ENCODE measurements at places on chromosomes 11 and 22. TPM values are rescaled to one million over a fixed set of nuclear protein-coding genes. Genes with fewer than 3 reads are reported as not detected.

GRCh38 chr11:47917599-47918369, 62.6 kb upstream of the PTPRJ start:
- peak; percentile 75 for DNase-seq

DNA sequence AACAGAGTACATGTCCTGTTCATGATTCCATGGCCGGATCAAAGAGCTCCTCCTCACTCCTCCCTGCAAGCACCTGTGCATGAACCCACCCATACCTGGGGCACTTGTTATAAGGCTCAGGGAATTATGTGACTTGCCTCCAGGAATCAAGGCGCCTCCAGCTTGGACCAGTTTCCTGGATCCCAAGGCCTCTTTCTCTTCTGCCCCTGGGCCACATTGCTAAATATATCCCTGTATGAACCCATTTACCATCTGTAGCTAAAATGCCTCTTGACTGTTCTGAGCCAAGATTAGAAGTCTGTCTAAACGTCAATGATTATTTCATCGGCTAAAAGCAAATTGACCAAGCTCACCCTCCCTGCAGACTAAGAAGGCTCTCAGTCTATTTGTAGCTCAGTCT, 135.6 kb downstream of the KIRREL3 start:
- DNase-seq = no peak

- peak; percentile 41 for DNase-seq
Measured at GRCh38 chr22:23534201-23534850, 45.8 kb downstream of the IGLL1 start.

DNA sequence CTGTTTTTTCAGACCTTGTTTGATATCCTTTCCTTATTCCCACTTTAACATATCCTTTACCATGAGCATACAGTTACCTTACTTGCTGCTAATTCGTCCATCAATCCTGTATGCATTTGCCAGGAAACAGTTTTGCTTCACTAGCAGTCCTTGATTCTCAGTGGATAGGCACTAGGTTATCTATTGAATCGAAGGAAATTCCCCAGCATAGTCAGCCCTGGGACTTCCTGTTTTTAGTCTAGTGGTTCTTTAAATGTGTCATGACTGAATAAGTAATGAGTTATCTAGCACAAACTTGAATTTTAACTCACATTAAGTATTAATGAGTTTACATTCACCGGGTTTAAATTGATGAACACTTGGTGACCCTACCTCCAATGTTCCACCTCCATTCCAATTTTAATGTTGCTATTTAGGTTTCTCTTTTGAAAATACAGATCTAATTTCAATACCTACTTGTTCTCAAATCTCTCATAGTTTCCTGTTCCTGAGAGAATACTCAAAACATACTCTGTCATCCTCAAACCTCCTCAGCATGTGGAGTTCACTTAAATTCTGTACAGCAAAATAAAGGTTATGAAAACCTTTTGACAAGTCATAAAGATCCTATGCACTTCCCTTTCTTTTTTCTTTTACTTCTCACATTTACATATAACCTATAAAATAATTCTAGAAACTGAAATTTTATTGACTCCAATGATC, 1375.1 kb upstream of the TENM4 start:
- DNase-seq = no peak

GRCh38 chr22:41478891-41479521, 10.1 kb downstream of the ACO2 start:
- DNase-seq = peak; percentile 79

Gene PARVA
- 4.4 TPM for polyA plus RNA-seq

Gene PES1
- 100 TPM for polyA plus RNA-seq

Gene RTN4RL2
- polyA plus RNA-seq = 0.44 TPM
